DND-41 (cell line): ENCODE measurements at places on chromosomes 11 and 22.

- DNase-seq: no peak
These were observed 723 bp downstream of the OR51M1 start for GRCh38 chr11:5384335-5384734.

GRCh38 chr11:6402061-6402470 is 11.8 kb downstream of the SMPD1 start:
- DNase-seq: peak; percentile 36

DNA sequence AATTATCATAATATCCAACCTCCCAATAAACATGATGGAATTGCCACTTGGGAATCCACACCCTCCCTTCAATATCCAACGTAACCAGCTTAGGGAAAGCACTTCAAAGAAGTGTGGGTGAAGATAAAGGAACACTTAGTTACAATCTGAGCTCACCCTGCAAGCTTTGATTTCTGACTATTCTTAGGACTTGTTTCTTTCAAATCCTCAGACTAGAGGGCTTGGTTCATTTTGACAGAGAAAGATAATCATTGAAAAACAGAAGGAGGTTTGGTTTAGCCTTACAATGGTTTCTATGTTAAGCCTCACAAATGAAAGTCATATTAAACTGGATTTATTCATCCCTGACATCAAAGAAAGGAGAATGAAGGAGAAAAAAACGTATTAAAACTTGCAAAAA is 57.9 kb upstream of the SYT13 start:
- no peak for DNase-seq

- DNase-seq: no peak
These were observed 1.0 kb downstream of the RIC3 start for GRCh38 chr11:8167796-8168195.

- DNase-seq: no peak
These were observed 10.8 kb upstream of the WEE1 start for GRCh38 chr11:9562716-9563115.

GRCh38 chr11:15539645-15540044 is 424.9 kb downstream of the INSC start:
- DNase-seq: no peak

DNA sequence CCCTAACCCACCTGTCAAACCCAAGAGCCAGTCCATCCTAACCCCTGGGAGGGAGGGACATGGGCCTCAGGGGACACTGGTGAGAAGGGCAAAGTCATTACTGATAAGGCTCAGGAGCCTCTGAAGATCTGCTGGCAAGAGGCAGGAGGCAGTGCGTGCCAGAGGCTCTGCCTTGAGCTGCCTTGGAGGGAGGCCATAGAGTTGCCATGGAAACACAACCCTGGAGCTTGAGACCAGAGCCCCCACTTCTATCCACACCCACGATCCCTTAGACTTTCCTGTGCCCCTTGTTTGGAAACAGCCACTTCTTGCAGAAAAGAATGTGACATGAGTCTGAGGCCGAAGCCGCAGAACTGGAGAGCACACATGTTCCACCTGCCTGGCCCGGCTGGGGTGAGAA is 89.7 kb upstream of the CSNK2A3 start:
- no peak for DNase-seq

- no peak for DNase-seq
These were observed 29.3 kb downstream of the ZBTB16 start for GRCh38 chr11:114088836-114089235.

GRCh38 chr11:124194293-124195188 is 11.4 kb downstream of the OR10D3 start:
- DNase-seq: no peak

DNA sequence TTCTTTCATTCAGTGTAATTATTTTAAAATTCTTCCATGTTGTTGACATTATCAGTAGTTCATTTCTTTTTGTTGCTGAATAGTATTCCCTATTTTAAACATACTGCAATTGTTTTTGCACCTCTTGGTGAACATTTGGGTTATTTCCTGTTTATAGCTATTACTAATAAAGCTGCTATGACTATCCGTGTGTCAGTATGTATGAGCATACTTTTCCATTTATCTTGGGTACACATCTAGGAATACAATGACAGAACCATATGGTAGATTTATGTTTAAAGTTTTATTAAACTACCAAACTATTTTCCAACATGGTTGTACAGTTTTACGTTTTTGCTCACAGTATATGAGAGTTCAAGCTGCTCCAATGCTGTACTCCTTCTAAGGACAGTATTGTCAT is 22.0 kb upstream of the FIBIN start:
- no peak for DNase-seq
